Activated B cell treated with CpG ODN at 0.5 μM for 24 hours (primary cell): ENCODE measurements at places on chromosomes 11 and 22.

GRCh38 chr11:57460022-57460757 lies at the start of gene RTN4RL2:
RTN4RL2 (plus strand) TSS chr11:57460528; CDS start chr11:57460866, 338 bp downstream.
- DNase-seq = peak; percentile 35

- DNase-seq = no peak
Measured at GRCh38 chr11:61996933-61997332, 29.5 kb upstream of the FTH1 start.

DNA sequence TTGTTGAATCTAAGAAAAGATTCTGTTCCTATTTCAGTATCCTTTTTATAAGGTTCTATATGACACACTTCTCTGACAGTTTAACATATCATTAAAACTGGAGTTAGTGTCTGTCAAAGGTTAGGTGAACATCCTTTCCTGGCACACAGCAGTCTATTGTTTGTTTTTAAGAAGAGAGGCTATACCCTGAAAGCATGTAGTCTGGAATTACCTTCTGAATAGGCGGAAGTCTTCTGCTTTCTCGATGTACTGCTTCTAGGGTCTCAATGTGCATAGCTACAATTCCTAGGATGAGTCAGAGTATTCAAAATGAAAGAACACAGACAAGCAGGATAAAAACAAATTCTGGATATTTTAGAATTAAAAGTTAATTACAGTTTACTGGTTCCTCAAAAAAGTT lies 188.6 kb downstream of the SWAP70 start:
- no peak for DNase-seq

- DNase-seq = no peak
Measured at GRCh38 chr22:40685406-40685805, 6.1 kb downstream of the MCHR1 start.

- DNase-seq = no peak
Measured at GRCh38 chr11:102478673-102479299, 26.2 kb upstream of the TMEM123 start.

GRCh38 chr11:7587712-7588111 lies 73.9 kb downstream of the PPFIBP2 start:
- DNase-seq = no peak

DNA sequence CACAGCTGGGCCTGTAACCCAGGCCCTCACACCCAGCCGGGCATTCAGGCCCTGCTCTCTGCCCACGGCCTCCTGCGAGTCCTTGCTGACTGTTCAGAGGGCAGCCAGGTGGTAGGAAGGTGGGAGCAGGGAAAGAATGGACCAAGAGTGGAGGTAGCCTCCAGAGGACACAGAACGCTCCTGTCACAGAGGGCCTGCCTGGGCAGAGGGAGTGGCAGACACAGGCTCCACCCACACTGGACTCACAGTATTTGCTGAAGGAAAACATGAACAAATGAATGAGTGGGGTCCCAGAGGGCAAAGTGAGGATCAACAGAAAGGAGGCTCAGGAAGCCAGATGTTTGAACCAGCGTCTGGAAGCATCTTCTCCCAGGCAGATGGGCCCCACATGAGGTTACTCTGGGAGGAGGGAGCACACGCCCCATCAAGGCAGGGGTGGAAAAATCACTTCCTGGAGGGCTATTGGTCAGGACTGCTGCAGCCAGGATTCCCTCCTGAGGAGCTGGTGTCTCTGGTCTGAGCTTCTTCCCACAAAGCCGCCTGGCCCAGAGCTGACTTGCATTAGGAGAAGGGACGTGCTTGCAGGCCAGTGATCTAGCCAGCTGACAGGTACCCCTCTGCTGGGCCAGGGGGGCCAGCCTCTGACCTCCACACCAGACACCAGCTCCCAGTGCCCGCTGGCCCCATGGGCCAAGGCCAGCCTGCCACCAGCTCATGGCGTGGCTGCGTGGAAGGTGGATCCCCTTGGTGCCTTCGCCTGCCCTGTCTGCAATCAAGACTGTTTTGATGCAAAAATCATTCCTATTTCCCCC lies 84.0 kb downstream of the THAP12 start:
- no peak for DNase-seq

- no peak for DNase-seq
Measured at GRCh38 chr11:133945087-133945974, 11.4 kb downstream of the IGSF9B start.
